ENCODE measurements at places on chromosomes 5 and 9.

DNA sequence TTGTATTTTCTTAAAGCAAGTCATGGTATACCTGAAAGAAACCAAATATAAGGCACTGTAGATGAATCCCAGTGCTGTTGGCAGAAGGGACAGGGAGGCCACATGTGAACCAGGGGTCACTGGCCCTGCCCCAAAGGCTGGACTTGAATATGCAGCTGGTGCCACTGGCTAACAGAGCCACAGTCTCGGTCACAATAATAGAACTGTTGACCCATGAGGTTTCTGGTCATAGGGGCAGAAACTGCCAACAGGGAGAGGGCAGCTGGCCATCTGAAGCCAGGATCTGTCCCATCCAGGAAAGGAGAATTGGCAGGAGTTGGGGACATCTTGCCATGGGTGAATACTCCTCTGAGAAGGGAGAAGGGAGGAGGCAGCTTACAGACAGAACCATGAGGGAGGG lies 31.9 kb downstream of the PALM2AKAP2 start:
- DNase-seq = no peak

GRCh38 chr5:142849466-142849865 lies 79.3 kb downstream of the ARHGAP26 start:
- no peak for DNase-seq

DNA sequence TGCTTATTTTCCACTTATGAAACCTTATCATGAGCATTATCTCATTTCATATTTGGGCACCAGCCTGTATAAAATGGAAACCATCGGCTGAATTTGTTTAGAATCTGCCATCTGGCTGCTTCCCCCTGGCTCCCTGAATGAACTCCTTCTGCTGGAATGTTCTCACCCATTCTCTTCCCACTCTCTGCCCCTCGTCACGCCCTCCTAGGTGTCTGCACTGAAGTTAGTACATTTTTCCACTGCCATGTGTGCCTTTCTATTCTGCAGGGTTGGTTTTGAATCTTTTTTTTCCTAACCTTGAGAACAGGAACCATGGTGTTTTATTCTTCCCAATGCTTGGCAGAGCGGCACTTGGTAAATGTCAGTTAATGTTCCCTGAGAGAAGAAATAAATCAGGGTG lies 359.7 kb downstream of the MLLT3 start:
- DNase-seq = no peak

- DNase-seq = no peak
These were observed 610.3 kb downstream of the TLE1 start for GRCh38 chr9:81079055-81079454.

- DNase-seq = peak; percentile 74
These were observed 188.0 kb downstream of the CARTPT start for GRCh38 chr5:71907001-71907588.

DNA sequence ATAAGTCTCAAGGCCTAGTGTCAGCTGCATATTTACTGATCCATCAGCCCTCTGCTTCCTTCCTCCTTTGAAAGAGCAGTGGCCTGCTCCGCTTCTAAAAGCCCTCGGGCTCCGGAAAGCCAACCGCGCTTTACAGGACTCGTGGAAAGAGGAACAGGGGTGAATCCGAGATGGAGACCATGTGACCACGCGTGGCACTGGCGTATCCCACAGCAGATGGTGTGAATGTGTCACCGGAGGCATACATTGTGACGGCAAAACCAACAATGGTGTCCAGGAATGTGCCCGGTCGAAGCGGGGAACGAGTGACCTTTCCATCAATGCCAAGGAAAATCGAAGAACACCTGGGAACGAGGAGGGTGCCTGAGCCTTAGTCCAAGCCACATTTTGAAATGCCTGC lies 484.6 kb downstream of the SPATA31A7 start:
- peak; percentile 74 for DNase-seq

All from esophagus muscularis mucosa (tissue), 4 donors.